Large intestine (tissue), 12 donors: ENCODE measurements at places on chromosomes 5 and 9. TPM values are rescaled to one million over a fixed set of nuclear protein-coding genes. Genes with fewer than 3 reads are reported as not detected.

The PCDHA12 gene
- polyA plus RNA-seq, result 0.48 TPM

GRCh38 chr9:71704796-71705195 lies 63.5 kb downstream of the CEMIP2 start:
- no peak for DNase-seq

DNA sequence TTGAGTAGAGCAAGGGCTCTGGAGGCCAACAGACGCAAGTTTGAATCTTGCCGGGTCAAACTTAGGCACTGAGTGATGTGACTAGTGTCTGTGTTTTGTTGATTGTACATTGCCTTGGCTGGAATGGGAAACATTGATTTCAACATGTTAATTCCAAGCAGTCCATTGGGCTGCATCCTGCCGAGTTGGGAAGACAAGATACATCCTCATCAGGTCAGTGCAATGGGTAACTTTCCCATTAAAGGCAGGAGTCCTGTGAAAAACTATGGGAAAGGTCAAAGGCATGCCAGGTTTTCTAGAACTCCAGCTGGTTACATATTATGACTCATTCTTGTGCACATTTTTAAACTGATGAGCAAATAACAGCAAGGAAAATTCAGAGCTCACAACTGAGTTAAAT lies 126.5 kb upstream of the ABCA1 start:
- no peak for DNase-seq

GRCh38 chr9:79264511-79265355 lies 307.0 kb upstream of the TLE4 start:
- DNase-seq, result no peak

DNA sequence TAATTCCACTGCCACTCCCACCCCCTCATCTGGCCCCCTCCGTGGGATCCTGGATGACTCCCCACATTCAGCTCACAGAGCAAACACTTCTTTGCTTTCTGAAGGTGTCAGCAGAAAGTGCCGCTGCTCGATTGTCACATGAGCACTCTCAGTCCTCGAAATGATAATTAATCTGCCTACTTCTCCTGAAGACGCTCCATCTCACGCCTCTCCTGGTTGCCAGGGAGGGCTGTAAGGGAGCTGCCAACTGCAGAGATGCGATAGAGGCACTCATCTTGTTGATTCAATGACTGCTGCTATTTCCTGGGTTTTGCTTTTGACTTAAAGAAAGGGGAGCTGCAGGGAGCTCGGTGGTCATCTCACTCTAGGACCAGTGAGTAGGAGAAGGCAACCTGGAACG lies 206.5 kb downstream of the DAB2IP start:
- DNase-seq, result no peak

The PKD2L2 gene
- polyA plus RNA-seq, result 0.15 TPM

The CYSRT1 gene
- polyA plus RNA-seq, result 71.7 TPM

GRCh38 chr9:124329206-124329792 lies 71.5 kb downstream of the NEK6 start:
- no peak for DNase-seq

The KIF24 gene
- polyA plus RNA-seq, result 2.0 TPM

GRCh38 chr5:60453186-60453976 lies 246.6 kb downstream of the DEPDC1B start:
- DNase-seq, result no peak

DNA sequence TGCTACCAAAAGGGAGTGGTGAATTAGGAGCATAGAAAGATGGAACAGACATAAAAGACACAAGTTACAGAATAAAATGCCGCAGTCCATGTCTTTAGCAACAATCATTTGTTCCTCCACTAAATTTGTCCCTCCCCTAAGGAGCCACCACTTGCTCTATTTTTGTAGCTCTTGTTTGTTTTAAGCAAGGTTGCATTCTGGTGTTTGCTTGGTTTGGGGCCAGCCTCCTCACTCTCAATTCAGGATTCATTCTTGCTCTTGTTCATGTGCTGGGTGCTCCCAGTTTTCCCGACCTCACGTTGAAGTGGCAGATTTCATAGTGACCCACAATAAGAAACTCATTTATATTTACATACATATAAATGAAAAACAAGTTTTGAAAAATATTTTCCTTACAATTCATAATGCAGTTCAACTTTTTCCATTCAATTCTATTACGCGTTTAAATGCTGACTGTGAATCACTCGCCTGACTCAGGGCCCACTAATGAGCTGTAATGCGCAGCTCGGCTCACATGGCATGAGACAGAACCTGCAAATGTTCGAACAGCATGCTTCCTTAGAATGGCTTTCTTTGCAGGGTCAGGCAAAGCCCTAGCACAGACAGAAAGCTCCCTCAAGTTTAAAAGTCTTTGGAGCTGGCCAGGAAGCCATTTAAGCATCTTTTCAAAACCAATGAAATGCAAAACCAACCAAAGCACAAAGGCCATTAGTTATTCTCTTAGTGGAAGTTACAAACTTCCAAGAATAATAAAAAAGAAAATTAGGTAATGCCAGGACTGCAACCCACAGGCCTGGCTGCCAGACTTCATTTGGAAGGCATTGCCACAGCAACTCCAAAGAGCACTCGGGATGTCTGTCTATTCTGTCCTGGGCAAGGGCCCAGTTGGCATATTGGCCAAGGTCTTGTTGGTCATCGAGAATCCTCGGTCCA lies 41.7 kb downstream of the RETREG1 start:
- no peak for DNase-seq

DNA sequence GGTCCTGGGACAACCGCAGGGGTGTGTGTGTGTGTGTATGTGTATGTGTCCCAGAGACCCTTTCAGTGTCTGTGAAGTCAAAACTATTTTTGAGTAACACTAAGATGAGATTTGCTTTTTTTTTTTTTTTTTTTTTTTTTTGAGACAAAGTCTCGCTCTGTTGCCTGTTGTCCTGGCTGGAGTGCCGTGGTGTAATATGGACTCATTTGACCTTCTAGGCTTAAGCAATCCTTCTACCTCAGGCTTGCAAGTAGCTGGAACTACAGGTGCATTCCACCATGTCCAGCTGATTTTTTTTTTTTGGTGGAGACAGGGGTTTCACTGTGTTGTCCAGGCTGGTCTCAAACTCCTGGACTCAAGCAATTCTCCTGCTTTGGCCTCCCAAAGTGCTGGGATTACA lies 97.4 kb upstream of the KLF9 start:
- no peak for DNase-seq

- DNase-seq, result no peak
Observed at GRCh38 chr9:130837643-130838042, 2.6 kb downstream of the ABL1 start.

The AJM1 gene
- polyA plus RNA-seq, result 10.4 TPM

DNA sequence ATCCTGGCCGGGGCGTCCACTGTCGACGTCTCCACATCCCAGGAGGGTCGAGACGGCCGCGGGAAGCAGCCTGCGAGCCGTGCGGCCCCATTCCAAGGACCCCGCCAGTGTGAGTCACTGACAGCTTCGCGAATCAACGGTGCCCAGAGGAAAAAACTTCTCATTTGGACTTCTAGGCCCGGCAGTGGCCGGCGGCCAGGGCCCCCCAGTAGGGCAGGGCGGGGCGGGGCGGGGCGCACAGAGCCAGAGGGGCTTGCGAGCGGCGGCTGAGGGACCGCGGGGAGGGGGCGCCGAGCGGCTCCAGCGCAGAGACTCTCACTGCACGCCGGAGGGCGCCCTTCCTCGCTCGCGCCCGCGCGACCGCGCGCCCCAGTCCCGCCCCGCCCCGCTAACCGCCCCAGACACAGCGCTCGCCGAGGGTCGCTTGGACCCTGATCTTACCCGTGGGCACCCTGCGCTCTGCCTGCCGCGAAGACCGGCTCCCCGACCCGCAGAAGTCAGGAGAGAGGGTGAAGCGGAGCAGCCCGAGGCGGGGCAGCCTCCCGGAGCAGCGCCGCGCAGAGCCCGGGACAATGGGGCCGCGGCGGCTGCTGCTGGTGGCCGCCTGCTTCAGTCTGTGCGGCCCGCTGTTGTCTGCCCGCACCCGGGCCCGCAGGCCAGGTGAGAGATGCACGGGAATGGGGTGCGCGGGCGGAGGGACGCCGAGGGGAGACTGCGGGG lies at the start of gene F2R:
Gene F2R, plus strand, starts transcription at position 391 of the 720 bp plus-strand sequence. Its CDS starts 182 bp downstream, at position 573.
- peak; percentile 80 for DNase-seq

DNA sequence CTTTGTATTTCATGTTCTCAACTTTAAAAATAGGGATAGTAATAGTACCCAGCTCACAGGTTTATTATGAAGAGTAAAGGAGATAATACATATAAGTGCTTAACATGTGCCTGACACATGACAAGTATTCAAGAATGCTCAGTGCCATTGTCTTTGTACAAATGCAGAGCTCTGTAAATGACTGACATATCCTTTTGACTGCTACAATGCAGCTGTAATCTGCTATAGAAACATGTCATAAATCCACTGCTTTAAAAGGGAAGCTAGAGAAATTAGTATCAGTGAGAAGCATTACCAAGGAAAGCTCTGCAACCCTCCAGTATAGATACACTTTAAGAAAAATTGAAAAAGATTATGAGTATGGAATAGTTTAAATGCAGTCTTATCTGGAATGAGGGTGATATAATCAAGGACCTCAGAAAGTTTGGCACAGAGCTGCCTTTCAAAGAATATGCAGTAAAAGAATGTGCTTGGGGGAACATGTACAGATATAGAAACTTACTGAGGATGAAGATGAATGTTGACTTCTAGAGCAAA lies 17.9 kb downstream of the ERAP1 start:
- no peak for DNase-seq

The PROB1 gene
- 2.1 TPM for polyA plus RNA-seq

- DNase-seq, result no peak
Observed at GRCh38 chr5:23001120-23001519, 148.0 kb upstream of the CDH12 start.

- no peak for DNase-seq
Observed at GRCh38 chr9:123395689-123396511, 39.9 kb downstream of the CRB2 start.

The FYB1 gene
- 6.8 TPM for polyA plus RNA-seq

DNA sequence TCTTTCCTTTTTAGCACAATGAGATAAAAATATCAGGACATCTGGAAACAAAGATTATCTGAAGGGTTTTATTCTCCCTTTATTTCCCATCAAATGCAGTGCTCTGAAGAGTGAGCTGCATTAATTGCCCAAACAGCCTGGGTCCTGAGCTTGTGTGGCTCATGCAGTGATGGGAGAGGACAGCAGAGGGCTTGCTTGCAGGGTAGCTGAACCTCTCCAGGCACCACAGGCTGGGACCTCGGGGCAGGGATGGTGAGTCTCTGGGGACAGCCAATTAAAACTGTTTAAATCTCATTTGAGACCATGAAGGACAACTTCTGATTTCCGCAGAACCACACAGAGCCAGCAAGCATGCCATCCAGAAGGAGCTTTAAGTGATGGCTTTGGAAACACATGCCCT lies 71.2 kb downstream of the PLAC8L1 start:
- DNase-seq, result no peak

- no peak for DNase-seq
Observed at GRCh38 chr9:86547571-86547970, 193.4 kb upstream of the TUT7 start.

GRCh38 chr9:40913928-40914673 lies 214.4 kb downstream of the FOXD4L6 start:
- DNase-seq, result no peak

The GADD45G gene
- polyA plus RNA-seq, result 10.5 TPM

DNA sequence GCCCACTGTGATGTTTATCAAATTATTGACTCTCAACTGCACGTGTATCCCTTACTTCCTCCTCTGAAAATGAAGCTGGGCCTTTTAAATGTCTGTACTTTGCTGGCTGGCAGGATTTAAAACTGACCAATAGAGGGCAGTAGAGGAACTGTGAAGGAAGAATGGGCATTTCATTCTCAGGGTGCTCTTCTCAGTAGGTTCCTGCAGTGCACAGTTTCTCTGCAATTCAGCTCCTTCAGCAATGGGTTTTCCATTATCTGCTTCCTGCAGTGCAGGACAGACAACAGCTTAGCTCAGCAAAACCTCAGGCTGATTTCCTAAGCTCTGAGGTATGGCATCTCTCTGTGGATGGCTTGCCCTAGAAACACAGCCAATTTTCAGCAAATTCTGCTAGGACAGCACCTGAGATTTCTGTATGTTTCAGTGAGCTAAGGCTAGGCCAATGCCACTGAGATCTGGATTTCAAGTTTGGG lies 298.4 kb upstream of the PRDM9 start:
- peak; percentile 4 for DNase-seq

The SHOC1 gene
- 0.10 TPM for polyA plus RNA-seq

GRCh38 chr9:88741335-88741734 lies 206.4 kb downstream of the NXNL2 start:
- no peak for DNase-seq

DNA sequence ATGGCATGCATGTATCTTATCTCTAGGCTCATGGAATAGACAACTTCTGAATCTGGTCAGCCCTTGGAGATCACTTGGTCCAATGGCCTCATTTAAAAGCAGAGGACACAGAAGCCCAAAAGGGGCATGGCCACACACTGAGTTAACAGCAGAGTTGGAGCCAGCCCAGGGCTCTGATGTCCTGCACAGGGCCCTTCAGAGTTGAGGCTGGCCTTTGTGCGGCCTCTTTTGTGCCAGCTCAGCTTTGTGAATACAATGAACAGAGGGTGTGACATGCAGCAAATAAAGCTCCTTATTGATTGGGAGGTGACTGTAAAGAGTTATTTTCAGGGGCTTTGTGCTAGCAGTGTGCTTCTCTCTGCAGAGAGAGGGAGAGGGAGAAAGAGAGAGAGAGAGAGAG lies 150.1 kb upstream of the STK32A start:
- no peak for DNase-seq

The PCDHB16 gene
- 1.1 TPM for polyA plus RNA-seq

DNA sequence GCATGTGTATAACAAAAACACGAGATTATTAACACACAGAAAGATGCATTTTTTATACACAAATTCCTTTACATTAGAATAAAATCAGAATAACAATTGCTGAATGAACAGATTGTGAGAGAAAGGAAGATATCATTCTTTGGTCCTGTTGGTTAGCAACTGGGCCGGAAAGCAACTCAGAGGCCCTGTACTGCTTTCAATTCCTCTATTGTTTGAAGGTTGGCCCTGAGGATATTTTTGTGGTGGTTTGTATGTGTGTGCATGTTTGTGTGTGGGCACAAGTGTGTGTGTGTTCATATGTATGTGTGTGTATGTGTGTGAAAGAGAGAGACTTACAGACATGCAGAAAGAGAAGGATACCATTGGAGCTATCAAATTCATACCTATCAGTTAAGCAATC lies 356.8 kb upstream of the DMAC1 start:
- DNase-seq, result no peak

- no peak for DNase-seq
Observed at GRCh38 chr5:60352992-60353599, 346.9 kb downstream of the DEPDC1B start.

DNA sequence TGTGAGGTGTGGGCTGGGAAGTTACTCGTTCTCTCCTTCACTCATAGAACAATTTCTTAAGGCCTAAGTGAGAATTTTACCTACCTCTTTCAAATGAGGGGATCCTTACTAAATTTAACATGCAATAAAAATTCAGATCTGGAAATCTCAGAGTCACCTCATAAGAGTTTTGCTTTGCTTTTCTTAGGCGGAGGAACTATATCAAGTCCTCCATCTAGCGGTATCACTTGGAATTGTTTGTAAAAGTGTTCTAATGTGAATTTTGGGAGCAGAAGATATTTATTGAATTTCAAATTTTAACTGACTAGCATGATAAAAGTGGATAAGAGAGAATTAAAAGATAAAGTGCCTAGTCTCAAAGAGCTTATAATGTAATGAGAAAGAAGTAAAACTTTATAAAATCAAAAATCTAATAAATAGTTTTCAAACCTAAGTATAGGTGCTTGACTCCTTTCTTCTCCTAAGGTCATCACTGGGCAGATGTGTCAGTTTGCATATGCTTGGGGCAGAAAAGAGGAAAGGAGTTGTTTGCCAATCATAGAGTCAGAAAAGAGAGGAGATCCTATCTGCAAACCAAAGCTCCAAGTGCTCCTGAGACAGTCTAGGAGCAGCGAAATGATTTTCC lies 145.7 kb upstream of the DAB2 start:
- DNase-seq, result no peak

- no peak for DNase-seq
Observed at GRCh38 chr9:136403915-136404800, 4.2 kb upstream of the SNAPC4 start.

- peak; percentile 20 for DNase-seq
Observed at GRCh38 chr9:69671311-69671878, 776 bp downstream of the APBA1 start.
